ENCODE measurements at places on chromosomes 12 and 14.

DNA sequence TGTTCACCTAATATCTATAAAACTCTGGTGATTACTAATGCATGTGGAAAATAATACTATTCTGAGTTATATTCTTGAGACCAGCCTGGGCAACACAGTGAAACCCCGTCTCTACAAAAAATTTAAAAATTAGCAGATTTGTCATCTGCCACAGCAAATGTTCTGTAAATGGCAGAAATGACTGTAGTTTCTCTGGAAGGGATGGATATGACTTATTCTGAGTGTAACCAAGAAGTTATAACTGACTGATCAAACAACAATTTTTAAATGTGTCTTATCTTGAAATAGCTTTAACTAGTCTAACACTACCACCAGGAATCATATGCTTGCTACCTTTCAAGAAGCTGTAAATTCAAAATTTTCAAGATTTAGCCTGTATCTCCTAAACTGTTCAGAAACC is 88.7 kb downstream of the PLBD1 start:
- DNase-seq: no peak

DNA sequence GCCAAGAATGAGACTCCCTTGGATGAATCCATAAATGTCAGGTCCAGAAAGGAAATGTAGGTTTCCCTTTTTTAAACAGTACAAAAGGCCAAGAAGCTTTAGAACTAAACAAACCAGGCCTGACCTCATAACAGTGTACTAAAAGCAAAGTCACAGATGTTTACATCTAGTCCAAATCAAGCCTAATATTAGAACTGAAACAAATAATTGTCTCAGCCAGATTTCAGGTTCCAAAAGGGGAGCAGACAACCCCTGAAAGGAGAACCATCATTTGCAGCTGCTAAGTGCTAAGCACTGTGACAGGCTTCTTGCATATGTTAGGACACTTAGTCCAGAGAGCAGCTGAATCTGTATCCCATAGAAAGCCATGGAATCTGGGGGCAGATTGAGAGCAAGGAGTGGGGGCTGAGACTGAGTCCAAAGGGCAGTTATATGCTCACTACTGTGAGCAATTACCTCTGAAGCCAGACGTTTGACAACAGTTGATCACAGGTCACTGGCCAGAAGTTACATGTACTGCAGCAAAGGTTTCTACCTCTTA is 90.1 kb downstream of the STXBP6 start:
- no peak for DNase-seq

DNA sequence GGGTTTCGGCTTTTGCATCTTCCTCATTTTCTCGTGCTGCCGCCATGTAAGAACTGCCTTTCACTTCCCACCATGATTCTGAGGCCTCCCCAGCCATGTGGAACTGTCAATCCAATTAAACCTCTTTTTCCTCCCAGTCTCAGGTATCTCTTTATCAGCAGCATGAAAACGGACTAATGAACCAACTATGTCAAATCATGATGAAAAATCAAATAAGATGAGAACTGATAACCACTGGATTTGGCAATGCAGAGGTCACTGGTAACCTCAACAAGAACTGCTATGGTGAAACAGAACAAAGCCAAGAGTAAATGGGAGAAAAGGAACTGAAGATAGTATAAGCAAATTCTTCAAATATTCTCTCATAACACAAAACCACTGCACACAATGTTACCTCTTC is 6.0 kb downstream of the EML5 start:
- no peak for DNase-seq

DNA sequence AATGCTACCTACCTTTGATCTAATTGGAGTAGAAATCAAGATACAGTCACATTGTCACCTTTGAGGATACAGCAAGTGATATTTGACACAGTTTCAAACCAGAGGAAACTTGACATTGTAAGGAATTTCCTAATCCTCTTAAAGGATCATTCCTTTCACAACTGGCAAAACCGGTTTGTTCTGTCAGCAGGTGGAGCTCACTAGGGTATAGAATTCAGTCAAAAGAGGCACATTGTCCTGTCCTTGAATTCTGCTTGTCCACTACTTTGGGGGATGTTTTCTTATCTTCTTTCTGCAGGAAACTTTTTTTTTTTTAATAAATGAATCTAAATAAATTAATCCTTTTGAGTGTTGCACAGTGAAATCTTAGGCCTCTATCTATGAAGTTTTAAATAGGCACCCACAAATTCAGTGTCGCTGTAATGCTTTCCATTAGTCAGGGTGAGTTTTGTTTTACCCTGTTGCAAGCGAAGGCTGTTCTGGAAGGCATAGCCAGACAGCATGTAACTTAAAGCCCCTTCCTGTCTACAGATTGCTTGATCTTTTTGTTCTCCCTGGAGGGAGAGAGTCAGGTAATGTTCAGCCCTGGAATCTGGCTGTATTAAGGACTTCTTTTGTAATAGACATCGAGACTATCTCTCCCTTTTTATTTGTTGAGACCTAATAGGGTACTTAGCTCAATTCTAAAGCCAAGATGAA is 285.0 kb upstream of the RGS6 start:
- DNase-seq: no peak

GRCh38 chr12:120085920-120086645 is 30.5 kb downstream of the RAB35 start:
- no peak for DNase-seq

DNA sequence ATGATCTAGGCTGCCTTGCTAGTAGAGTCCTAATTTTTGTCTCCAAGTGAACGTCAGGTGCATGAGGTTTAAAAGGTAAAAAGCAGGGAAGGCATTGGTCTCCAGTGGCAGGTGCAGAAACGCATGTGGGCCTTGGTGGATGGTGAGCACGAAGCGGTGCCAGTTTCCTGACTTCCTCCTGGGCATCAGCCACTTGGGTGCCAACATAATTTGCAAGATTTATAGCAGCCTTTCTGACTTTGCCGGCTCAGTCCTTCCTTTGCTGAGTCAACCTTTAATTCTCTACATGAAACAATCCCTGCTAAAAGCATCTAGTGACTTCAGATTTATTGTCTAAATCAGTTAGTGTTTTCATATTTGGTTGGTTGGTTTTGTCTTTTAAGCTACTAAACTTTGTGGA is 355.7 kb upstream of the TMEM132C start:
- DNase-seq: no peak

DNA sequence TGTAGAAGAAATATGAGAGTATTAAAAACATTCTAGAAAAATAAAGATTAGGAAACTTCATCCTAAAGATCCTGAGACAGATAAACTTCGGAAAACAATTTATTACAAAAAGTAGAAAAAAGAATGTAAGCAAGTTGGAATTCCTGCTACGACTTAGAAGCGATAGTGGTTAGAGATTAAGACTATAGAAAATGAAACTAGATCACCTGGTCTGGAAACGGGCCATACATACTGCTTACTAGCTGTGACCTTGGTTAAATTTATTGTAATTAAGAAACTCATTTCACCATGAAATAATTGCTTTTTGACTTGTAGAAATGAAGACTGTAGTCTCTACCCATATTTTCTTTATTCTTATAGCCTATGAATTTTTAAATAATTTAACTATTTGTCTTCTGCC is 614.1 kb downstream of the SLC16A7 start:
- no peak for DNase-seq

GRCh38 chr12:77214136-77214535 is 148.8 kb upstream of the E2F7 start:
- no peak for DNase-seq
